CD4-positive, alpha-beta T cell treated with Interleukin-21 for 1 hour (primary cell): ENCODE measurements at places on chromosomes 7 and 10.

DNA sequence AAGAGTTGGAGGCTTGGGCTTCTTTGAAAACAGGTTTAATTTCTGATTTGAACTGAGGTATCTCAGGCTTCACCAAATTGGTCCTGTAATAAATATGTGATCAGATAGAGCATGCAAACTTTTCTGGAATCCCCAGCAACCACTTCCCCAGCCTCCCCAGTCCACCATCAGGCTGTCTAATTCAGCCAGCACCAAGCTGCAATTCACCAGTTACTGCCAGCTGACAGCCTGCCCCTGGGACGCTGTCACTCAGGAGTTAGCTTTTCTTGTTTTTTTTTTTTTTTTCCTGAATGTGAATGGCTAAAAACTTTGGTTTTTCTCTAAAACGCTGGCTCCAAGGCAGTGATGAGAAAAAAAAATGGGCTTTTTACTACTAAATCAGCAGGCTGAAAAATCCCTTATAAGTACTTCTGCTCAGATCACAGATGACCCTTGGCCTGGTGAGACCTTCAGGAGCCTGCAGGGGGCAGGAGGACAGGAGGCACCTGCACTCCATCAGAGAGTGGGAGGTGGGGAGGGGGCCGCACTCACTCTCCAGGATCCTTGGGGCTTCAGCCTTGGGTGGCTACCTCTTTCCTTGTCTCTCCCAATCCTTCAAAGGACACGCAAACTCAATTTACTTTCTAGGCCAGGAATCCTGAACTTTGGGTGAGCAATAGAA lies 349.4 kb downstream of the GATA3 start:
- DNase-seq: peak; percentile 15

DNA sequence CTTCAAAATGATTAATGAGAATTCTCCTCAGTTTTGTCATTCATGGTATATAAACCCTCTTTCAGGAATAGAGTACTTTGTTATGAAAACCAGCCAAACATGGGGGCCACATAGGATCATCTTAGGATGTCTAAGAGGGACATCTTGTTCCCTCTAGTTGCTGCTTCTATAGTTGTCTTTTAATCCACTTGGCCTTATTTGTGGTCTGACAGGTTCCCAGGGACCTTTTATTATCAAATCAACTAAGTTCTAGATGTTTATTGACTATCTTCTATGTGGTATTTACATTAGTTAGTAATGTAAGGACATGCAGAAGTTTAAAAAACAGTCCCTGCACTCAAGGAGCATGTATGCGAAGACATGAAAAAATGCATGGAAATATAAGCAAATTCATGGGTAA lies 1.6 kb upstream of the ZC3HAV1 start:
- no peak for DNase-seq

DNA sequence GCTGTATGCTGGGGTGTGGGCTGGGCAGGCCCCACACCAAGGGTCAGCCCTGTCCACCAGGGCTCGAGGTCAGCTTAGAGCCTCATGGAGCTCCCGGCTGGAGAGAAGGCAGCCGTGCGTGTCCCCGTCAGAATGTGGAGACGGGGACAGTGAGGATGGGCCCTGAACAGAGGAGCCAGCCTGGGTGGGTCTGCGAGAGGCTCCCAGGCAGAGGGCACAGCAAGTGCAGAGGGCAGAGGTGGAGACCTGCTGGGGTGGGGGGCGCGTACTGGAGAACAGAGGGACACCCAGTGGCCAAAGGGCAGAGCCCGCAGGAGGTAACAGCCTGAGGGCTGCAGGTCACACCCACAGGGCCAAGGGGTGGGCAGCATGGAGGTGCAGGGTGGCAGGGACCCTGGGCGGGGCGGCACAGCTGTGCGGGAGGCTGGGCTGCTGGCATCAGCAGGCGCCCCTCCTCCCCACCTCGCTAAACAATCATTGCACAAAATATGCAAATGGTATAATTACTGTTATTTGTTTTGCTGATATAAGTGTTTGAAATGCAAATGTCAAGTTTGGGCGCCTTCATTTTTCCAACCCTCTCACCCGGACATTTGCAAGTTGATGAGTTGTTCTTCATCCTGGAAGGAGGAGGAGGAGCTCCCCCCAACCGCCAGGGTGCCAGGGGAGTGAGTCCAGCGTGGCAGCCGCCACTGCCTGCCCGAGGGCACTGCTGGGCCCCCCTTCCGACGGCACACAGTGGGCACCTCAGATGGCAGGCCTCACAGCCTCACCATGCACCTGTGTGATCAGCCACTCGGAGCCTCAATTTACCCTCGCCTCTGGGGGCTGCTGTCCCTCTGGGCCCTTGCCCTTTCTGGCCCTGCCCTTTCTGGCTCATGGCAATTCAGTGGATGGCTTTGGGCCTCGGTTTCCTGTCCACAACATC lies 35.0 kb downstream of the ELFN1 start:
- DNase-seq: no peak

DNA sequence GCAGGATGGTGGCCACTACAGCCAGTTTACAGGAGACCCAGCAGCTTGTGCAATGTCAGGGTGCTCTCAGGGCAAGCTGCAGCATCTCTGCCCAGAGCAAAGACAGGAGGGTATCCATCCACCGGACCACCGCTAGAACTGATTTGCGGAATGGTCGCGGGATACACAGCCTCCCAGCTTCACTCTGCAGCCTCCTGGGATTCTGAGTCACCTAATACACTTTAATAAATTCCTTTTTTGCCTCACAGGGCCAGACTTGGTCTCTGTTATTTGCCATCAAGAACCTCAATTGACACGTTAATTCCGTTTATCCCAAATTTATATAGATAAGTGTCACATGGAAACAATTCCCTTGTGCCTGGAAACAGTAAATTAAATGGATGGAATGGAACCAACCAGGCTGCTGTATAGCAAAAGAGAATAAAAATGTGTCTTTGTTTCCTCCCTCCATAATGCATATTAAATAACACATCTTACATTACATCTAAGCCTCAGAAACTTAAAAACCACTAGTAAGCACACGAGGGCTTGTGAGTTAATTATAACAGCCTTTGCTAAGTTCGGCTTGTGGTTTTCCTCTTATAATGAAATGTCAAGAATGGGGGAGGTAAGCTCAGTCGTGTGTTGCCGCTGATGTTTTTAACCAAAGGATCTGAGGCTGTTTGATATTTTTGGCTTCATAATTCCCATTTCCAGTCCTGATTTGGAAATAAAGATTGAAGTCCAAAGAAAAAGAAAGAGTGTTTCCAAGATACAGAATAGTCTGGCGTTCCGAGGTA lies 52.1 kb downstream of the ADRB1 start:
- peak; percentile 24 for DNase-seq

GRCh38 chr10:7186387-7187018 lies 224.3 kb downstream of the SFMBT2 start:
- DNase-seq: no peak

DNA sequence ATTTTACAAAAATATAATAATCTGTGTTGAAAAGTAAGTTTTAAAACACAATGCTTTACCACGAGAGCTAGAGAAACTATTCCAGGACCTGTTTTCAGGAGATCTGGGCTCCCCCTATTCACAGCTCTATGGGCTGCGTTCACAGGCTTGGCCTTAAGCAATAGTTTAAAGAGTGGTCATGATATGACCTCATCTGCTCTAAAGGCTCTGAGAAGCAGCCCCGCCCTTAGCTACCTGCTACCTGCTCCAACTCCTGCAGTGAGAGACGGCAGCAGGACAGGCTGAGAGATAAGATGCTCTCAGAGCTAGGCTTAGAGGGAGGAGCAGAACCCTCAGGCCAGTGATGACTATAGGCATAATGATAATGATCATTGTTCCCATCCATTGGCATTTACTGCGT lies 12.6 kb downstream of the ALOX5 start:
- DNase-seq: no peak

DNA sequence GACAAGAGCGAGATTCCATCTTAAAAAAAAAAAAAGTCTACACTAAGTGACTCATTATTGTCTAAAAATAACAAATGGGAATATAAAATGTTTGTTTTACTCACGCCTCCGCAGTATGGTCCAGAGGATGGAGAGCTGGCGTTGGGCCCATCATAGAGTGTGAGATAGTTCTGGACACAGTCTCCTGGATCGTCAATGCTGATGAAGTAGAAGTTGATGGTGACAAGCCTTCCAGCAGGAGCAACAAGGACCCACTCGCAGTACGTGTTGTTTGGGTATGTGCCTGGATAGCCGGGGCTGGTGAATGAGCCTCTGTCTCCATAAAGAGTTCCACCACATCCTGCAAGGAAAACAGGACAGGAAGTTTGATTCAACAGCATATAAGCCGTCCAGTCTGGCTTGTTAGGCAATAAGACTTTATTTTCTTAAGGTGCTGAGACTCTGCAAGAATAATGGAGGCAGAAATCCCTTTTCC lies 11.5 kb upstream of the RSU1 start:
- DNase-seq: no peak

- no peak for DNase-seq
These were observed 351.4 kb downstream of the MDFIC start for GRCh38 chr7:115273139-115273772.

DNA sequence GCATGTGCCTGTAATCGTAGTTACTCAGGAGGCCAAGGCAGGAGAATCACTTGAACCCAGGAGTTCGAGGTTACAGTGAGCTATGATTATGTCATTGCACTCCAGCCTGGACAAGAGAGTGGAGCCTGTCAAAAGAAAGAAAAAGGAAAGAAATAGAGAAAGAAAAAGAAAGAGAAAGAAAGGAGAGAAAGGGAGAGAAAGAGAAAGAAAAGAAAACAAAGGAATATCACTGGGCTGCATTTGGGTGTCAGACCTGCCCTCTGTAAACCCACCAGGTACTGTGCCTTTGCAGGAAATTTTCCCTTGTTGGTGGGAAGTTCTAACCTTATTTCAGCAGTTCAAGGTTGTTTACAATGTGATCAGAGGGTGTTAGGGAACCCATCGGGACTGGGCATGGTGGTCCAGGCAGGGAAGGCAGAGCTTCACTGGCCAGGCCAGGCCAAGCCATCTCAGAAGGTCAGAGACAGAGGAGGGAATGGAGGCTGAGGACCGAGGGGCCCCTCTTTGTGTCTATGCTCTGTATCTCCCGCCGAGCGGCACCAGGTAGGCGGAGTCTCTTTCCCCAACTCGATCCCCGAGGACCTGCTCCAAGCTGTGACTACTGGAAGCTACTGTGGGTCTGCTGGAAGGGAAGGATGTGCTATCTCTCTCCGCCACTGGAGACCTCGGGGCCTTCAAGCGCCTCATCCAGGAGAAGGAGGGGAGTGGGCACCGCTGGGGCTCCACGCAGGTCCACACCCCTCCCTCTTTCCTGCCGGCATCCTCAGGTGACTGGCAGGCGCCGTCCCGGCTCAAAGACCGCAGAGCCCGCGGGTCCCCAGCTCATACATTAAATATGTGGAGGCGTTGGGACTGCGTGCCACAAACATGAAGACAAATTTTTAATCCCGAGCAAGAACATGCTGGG lies 15.2 kb upstream of the KAZALD1 start:
- no peak for DNase-seq

DNA sequence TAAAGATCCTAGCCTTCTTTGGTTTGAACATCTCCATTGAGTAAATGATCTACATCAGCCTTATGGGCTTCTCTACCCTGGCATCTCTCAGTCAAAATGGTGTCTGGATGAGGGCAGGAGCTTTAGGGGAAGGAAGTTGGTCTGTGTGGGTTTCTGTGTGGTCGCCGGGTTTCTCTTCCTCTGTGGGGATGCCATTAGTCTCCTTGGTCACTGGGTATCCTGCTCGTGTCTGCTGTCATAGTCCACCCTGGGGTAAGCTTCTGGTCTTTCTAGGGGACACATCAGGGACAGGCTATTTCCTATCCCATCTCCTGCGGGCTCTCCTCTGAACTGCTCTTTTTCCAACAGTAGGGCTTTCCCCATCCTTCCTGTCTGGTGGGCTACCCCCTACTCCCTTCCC lies 150.3 kb upstream of the NPY start:
- no peak for DNase-seq

- DNase-seq: peak; percentile 47
These were observed 9.2 kb downstream of the AGBL3 start for GRCh38 chr7:134995239-134996096.

DNA sequence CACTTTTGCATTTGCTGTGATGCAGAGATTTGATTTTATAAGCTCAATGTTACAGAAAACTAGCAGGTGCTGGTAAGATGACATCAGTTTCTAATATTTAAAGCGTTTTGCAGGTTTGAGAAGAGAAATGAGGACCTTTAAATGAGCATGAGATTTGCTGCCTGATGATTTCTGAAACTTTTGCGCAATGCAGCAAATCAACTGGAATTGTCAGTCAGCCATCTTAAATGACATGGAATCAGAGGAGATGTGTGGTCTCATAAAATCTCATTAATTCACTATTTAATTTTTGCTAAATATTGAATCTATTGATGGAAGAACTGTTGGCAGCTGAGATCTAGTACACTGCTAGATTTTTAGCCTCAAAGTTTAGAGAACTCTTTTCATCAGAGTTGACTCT lies 3.9 kb downstream of the RBM17 start:
- DNase-seq: no peak

- DNase-seq: no peak
These were observed 19.7 kb downstream of the MBL2 start for GRCh38 chr10:52752801-52753445.

DNA sequence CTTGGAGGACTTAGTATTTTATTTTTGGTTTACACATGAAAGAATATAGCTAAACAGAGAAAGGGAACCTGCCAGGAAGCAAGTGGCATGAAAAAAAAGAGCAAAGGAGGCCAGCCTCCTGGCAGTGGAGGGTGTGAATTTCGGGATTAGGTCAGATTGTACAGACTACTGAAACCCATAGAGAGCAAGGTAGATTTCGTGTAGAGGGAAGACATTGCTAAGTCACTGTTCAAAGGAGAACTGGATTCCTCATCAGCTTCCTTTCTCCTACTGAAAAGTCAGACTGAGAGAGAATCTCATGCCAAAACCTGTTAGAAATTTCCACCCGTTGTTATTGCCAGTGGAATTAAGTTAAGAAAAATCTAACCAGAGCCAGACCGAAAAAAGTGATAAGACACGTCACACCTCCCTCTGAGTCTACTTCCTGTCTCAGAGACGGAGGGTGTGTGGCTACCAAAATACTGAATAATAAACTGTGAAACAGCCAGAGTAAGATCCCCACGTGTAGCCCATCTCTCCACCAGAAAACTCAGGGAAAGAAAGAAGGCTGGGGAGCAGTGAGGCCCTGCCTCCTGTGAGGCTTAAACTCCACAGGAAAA lies 118.8 kb downstream of the SKIDA1 start:
- peak; percentile 13 for DNase-seq

- DNase-seq: peak; percentile 41
These were observed 26.6 kb downstream of the TBXAS1 start for GRCh38 chr7:139855498-139856270.

GRCh38 chr7:7738177-7738576 lies 19.8 kb upstream of the RPA3 start:
- no peak for DNase-seq
